ENCODE measurements at places on chromosomes 1 and 21.

- DNase-seq = no peak
Measured at GRCh38 chr1:97806326-97806725, 114.5 kb downstream of the DPYD start.

GRCh38 chr1:183000167-183000962 lies 22.9 kb upstream of the LAMC1 start:
- no peak for DNase-seq

DNA sequence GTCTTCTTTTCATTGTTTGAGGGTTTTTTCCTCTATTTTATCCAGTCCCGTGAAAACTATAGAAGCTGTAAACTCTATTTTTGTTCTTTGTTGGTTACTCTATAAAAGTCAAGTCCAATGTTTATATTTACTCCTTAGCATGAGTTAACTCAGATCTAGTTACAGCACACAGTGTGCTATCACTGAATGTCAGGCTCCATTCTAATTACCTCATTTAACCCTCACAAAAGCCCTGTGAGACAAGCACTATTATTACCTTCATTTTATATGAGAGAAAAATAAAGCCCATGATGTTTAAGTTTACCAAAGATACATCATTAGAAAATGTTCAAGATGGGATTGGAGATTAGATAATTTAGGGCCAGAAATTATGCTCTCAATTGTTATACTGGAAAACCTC lies 251.4 kb upstream of the SNX7 start:
- no peak for DNase-seq

- no peak for DNase-seq
Measured at GRCh38 chr1:200893411-200893901, 1.2 kb upstream of the INAVA start.

DNA sequence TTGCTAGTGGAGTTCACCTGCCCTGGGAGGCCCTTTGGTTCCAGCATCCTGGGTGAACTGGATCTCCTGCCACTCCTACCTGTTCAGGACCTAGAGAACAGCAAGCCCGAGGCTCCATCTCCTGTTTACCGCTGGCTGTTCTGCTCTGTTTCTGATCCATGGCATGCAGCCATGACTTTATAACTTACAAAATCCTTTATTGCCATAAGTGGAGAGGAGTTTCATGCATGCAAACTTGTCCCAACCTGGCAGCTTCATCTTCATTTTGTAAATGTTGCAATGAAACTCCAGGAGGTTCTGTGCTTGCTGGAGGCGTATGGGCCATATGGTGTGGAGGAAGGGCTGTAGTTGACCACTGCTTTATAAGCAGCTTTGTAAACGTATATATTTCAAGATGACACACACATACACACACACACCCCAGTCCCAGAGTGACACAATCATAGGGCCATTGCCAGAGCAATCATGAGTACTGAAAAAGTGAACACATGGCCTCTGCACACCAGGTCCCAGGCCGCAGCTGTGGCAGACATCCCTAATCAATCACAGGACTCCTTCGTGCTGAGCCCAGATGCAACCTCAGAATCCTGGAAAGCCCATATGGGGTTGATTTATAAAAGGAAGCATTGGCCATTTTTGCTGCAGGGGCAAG lies 69.0 kb downstream of the UBIAD1 start:
- peak; percentile 87 for DNase-seq

DNA sequence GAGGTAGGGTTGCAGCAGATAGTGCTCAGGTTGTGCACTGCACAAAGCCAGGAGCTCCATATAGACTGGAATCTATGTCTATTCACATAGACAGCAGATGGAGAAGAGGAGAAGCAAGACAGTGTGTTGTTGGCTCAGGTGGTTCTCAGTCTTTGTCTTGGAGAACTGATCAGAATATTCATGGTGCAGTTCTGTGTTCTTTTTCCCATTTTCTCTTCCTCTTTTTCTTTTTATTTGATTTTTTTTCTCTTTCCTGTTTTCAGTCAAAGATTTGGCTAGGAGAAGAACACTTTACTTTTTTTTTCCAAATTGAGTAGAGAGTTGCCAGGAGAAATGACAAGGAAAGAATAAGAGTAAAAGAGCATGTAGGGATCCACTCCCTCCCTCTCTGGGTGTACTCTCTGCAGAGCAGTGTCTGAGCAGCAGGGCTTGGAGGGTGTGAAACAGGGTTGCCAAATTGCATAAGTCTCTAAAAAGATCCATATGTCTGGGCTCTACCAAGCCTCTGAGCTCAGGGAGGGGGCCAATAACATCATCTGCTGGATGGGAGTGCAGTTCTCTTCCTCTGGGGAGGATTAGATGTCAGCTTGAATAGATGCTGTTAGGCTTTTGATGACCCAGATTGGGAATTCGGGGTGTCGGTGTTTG lies 8.7 kb upstream of the CD34 start:
- no peak for DNase-seq

DNA sequence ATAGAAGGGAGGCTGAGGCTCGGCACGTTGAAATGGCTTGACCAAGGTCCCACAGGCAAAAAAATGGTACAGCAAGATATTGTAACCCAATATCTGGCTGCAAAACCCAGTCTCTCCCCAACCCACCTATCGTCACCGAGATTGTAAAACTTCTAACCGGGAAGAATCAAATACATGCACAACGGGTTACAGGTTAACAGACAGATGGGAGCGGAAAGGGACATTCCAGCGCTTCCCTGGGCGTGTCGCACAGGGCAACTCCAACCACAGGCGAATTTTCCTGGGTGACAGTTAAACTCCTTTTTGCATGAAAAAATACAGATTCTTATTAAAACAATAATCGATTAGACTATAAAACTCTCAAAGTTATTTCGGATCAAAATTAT lies 31.8 kb upstream of the JUN start:
- no peak for DNase-seq

- DNase-seq = no peak
Measured at GRCh38 chr1:184813528-184814089, 59.0 kb upstream of the EDEM3 start.

DNA sequence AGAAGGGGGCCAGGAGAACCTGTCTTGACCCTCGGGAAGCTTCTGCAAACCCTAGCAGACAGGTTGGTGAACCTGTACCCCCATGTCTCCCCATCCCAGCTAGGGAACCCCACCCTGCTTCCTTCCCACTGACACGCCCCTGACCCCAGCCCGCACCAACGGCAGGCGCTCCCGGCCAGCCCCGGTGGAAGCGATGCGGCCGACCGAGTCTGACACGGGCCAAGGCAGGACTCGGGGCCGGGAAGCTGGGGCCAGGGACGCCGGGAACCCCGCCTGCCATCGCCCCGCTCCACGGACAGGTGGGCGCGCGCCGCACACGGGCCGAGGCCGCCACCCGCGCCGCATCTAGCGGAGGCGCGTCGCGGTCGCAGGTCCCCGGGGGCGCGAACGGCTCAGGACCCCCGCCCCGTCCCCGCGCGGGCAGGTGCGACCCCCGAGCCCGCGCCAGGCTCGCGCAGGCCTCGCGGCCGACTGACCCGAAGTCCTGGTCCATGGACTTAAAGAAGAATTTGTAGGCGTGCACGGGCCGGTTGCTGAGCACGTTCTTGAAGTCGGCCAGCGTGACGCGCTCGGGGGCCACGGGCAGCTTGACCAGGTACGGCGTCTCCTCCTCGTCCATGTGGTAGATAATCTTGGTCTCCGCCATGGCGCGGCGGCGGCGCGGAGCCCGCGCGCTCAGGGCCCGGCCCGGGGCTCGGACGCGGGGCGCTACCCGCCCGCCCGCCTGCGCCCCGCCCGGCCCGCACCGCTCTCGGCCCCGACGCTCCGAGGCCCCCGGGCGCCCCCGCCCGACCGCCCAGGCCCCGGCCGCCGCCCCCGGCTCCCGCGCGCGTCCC lies 580 bp downstream of the DVL1 start:
- DNase-seq = no peak

Data from NCI-H446 (cell line).